ENCODE measurements at places on chromosomes 4 and X.

GRCh38 chr4:108078024-108078733 is 88.5 kb downstream of the HADH start:
- DNase-seq: no peak

DNA sequence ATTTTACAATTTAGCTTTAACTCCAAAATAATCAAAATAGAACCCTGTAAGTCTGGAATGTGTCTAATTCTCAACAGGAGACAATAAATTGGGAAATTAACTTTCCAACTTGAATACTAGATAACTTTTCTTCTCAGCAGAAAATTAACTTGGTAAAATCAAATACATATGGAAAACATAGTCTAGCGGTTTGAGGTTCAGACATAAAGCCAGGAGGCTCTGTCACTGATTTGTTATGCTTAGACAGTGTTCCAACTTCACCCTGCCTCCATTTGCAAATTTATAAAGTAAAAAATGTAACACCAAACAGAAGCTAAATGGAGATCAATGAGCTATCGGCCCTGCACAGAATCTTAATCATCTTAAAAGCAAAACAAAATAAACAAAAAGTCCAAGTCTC is 46.3 kb downstream of the TBCK start:
- no peak for DNase-seq

- DNase-seq: no peak
These were observed 21.3 kb downstream of the SPACA5 start for GRCh38 chrX:48028091-48028490.

DNA sequence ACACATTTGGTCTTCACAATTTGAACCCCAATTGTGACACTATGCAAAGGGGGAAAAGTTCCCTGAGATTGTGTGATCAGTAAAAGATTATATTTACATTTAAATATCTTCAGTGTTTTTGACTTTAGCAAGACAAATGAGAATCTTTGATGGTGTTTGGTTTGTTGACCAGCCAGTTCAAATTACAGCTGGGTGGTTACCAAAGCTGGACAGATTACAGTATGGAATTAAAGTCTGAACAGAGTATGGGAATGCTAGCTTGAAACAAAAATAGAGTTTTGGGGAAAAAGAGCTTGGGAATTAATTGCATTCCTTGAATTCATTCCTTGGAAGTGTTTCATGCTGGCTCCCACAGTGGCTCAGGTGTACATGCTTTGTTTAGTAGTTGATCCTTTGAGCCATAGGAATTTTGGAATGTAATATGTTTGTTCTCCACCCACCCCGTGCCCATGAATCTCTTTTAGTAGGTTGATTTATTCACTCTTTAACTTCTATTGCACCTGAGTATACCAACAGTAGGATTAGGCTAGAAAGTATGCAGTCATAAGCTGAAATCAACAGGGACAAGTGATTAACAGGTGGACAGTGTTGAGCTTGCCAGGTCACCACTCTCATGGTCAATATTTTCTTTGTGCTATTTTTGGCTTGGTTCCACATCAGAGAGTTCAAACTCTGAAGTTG is 81.1 kb upstream of the HELT start:
- DNase-seq: no peak
